ENCODE measurements at places on chromosomes 5 and 9.

DNA sequence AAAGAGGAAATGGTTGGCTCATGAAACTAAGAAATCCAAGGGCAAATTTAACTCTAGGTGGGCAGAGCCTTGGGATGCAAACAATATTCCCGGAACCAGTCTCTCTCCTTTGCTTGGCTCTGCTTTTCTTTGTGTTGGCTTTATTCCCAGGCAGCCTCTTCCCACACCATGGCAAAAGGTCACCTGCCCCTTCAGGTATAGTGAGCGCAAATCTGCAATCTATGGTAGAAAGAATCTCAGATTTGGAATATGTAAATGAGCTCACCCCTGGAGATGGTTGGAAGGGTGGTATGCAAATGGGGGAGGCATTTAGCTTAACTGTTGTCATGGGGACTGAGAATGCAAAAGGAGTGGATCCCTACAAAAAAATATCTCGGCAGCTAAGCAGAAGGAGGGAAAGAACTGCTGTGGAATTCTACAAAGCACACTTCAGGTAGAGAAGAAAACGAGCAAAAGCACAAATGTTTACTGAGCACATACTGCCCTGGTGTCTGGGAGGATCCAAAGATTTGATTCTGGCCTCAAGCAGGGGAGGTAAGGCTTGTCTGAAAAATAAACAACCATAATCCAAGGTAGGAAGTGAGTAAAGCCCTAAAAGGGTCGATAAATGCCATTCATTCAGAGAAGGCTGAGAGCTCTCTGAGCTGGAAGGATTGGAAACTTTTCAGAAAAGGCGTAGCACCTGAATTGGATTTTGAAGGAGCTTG is 139.7 kb downstream of the TLE1 start:
- no peak for DNase-seq

DNA sequence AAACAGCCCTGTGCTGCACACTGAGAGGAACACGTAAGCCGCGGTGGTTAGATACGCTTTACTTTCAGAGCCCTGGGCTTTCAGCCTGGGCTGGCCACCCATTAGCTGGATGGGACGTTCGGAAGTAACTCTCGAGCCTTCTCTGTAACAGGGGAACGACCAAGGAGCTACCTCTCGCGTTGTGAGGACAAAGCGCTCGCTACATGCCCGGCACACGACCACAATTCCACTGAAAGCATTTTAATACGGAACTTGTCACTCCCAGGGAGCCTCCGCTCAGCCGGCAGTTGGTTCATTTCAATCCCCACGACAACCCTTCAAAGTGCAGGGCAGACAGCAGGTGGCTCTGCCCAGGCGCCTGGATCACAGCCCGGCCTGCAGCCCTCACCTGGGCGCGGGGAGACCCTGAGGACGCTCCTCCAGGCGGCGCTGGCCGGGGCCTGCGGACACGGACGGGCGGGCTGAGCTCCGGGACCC is 368 bp downstream of the SURF1 start:
- no peak for DNase-seq

GRCh38 chr9:130892477-130893304 is 3.9 kb downstream of the QRFP start:
- DNase-seq: no peak

DNA sequence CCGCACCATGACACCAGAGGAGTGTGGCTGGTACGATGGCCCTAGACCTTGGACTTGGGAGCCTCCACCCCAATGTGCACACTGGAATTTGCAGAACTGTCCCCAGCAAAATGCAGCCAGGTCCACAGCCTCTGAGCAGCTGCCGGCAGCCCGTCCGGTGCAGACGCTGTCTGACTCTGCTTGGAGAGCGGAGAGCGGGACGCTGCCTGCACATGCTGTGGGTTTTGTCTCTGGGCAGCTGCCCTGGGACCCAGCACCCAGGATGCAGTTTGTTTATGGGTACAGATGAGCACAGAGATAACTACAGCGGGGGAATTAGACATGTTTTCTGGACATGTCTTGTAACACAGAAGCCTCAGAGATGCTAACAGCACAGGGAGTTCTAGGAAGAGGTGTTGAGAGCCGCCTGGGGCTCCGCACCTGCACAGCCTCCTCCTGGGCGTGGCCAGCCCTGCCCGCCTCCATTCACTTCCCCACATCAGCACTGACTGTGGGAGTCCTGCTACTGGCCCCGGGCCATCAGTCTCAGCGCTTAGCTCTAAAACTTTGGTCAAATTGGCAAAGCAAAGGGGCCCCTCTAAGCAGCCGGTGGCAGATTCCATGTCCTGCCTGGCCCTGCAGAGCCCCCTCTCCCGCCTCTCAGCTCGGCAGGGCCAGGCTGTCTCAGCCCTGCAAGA is 159.6 kb downstream of the IRX2 start:
- no peak for DNase-seq

GRCh38 chr9:136700959-136701667 is 11.3 kb upstream of the DIPK1B start:
- DNase-seq: no peak

DNA sequence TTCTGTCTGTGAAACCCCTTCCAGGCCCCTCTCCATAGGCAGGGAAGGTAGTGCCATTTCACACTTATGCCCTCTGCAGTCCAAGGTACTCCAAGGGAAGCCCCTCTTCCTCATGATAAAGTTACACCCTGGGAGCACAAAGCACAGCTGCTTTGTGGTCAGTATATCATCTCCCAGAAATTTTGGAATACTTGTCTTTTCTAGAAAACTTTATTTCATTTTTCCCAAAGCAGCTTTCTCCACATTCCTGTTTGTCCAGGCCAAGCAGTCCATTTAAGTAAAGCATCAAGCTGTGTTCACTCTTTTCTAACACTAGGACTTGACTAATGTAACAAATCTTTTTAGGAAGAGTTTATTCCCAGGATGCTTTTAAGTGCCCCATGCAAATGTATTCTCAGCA is 371.8 kb upstream of the RGMB start:
- DNase-seq: no peak

Data from astrocyte of the spinal cord (primary cell).